Motor neuron (in vitro differentiated cells): ENCODE measurements at places on chromosomes 2 and 18.

DNA sequence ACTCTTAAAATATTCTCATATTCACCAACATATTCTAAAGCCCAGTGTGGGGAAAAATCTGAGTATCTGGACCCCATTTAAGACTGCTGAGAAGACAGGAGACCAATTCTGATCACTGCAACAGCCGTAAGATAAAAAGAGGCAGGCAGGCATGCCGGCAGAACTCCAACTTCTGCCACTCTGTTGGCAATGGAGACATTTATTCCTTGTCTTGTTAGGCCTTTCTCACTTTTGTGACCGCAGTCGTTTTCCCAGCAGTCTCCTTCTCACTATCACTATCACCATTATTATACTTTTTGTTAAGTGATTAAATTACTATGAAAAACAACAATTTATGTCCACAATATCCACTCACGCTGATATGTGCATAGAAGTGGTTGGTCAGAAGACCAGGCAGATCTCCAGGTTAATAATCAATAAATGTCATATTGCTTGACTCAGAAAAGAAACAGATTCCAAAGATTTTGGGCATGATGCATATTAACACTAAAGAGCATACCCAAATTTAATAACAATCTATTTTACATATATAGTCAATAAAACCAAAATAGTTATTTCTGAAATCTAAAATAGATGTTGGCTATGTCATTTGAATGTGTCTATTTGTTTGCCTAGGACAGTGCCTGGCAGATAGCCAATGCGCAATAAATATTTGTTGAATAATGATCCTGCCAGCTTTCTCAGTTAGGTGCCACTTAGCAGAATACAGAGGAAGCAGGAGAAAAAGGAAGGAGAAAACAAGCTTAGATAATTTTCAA, 38.2 kb downstream of the SESTD1 start:
- ATAC-seq = no peak

DNA sequence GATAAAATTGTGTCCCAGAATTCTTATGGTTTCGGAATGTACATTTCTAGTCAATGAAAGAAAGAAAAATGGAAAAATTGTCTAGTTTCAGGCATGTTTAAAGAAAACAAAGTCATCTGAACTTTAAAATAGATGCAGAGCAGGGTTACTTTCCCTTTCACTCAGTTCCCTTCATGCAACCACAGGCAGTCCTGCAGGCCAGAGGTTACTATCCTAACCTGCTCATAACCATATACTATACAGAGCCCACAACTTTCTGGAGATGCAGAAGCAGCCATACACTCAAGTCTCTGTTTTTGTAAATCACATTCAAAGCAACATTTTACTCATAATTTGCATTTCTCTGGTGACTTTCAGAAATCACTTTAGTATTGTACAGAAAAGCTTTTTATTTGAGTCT, 690.3 kb downstream of the MBD2 start:
- no peak for ATAC-seq

DNA sequence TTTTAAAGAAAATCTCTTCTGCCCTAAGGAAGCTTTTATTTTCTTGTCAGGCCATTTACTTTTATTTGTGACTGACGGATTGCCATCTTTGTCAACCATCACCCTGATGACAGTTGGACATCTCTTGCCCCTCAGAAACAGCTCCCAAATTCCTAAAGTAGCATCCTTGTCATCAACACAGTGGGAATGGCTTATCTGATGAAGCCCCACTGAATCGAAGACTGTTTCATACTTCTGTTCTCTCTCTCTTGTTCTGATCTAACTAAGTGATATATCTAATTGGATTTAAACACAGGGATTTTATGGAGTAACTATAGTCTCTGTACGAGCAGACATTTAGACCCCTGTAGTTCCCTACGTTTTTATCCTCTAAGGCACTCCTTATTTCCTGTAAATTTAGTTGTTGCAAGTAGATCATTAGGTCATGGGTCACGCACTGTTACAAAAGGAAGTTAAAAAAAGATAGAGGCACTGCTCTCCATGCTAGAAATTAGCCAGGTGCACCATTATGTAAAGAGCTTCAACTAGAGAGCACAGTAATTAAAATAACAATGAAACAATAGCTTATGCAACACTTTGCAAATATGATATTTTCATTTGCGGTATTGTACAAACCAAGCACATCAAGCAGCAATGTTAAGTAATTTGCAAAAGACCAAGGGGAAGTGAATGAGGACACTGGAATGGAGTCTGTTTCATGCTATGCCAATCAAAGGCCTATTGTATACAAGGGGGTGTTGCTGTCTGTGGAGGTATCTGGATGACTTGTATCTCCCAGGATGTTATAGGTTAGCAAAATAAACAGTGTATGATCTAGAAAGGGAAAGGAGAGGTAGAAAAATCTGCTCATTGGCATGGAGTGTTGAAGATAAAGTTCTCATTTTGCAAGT, 284.7 kb downstream of the LRRTM1 start:
- no peak for ATAC-seq

DNA sequence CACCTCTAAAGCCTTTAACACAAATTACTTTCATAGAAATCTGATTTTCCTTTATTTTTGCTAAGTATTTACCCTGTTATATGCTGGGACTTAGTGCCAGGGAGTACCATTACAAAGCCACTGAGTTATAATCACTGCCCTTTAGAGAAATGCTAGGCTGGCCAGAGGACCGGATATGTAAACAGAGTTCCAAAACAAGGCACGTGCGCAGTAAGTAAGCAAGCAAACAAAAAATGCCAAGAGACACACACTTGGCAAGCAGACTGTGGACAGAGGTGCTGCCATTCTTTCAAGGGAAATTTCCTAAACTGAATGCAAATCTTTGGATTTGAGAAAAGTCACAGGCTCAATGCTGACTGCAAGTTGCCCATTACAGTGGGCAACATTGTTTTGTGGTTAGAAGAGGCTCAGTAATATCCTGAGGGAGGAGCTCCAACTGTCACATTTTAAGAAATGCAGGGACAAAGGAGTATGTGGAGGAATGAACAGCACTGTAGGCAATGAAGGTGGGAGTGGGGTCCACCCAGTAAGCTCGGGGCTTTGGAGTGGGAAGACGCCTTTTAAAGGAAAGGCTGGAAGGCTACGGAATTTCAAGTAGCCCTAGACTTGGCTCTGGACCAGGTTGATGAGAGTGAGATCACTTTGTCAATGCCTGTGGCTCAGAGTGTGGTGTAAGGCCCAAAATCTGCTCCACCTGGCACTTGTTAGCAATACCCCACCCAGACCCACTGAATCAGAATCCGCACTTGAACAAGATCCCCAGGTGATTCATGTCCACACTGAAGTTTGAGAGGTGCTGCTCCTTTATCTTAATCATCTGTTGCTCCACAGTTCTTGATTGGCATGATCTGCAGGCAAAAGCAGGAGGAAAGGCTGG, 2.1 kb upstream of the PARD6G start:
- no peak for ATAC-seq

DNA sequence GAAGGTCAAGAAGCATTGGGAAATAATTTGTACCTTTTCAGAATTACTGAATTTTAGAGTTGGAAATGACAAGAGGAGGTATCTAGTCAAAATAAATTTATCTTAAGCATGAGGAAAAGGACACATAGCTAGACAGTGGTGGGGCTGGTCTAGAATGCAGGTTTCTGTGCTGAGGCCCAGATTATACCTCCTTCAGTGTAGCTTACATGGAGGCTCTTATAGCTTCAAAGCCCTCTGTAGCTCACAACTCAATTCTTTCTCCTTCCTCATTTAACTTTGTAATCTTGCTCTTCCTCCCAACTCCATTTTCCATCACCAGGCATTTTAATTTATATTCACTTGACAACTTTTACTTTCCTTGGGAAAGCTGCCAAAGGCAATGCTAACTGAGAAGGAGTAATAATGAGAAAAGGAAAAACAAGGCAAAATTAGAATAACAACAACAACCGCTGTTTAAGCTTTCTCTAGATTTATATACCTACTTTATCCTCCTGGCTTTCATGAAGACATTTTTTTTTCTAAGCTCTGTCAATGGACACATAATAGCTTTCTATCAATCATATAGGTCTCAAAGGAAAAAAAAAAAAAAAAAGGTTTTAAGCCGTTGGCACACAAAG, 58.5 kb downstream of the CLHC1 start:
- no peak for ATAC-seq

DNA sequence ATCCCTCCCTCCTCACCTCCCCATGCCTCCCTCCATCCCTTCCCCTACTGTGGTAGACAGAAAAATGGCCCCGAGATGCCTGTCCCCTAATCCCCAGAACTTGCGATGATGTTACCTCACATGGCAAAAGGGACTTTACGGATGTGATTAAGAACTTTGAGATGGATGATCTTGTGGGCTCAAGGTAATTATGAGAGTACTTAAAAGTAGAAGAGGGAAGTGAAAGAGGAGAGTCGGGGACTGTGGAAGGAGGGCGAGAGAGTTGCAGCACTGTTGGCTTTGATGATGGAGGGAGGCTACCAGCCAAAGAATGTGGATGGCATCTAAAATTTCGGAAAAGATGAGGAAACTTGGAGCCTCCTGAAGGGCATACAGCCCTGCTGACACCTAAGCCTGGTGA, 66.5 kb downstream of the AGAP1 start:
- no peak for ATAC-seq

DNA sequence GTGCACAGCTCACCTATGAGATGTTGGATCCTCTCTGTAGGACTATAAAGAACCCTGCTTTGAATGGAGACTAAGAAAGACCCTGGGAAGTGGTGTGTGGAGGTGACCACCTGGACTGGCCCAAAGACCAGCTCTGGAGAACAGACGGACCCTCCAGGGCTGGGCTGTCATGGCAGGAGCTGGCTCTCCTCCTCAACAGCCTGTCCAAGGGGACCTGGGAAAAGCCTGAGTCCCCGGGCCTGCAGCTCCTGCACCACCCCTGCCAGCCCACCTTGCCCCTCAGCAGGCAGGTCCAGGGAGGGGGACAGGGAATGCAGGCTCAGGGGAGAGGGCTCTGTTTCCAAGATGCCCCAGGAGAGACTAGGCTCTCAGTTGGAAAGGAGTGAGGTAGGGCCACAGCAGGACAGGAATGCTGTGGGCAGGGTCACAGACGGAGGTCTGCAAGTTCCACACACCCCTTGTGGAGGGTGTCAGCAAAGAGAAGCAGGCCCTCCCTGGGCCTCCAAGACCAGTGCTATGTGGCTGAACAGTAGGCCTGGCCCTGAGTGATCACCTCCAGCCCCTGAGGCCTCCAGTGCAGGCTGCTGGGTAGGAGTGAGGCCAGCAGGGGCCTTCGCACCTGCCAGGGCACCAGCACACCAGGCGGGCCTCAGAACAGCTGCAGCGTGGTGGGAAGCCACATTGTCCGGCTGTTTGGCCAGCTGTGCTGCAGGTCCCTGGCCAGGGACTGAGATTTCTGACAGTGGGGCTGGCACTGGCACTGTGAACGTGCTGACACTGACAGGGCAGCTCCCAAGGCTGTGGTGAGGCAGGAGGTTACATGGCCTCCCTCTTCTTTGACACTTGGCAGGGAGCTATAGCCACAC, 86.4 kb upstream of the OTOS start:
- ATAC-seq = no peak

GRCh38 chr2:30481323-30481800, 34.3 kb downstream of the LCLAT1 start:
- ATAC-seq = no peak

GRCh38 chr18:23331091-23331920, 121.8 kb upstream of the RIOK3 start:
- no peak for ATAC-seq

- no peak for ATAC-seq
These were observed 31.2 kb downstream of the FTCDNL1 start for GRCh38 chr2:199819746-199820145.

DNA sequence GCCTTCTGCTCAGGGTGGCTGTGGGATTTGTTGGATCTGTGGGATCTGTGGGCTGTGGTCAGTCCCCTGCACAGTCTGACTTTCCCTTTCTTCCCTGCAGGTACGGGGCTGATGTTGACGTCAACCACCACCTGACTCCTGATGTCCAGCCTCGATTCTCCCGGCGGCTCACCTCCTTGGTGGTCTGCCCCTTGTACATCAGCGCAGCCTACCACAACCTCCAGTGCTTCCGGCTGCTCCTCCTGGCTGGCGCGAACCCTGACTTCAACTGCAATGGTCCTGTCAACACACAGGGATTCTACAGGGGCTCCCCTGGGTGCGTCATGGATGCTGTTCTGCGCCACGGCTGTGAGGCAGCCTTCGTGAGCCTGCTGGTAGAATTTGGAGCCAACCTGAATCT, 17.5 kb downstream of the ASB1 start:
- ATAC-seq = no peak

DNA sequence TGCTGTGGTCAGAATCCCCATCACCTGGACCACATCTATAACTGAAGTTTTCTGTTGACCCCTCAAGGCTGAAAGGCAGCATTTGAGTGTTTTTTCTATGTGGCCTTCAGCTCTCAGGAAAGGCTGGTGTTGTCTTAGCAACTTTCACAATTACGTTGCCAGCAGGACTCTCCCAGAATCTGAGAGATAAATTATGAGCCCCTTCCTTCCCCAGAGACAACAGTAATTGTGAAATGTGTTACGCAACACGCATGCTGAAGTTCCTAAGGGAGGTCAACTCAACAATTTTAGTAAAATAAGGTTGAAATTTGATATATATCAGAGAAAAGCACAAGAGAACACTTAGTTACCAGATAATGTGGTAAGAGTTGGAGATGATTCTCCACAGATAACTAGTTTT, 216.5 kb upstream of the SLC8A1 start:
- peak; percentile 29 for ATAC-seq

DNA sequence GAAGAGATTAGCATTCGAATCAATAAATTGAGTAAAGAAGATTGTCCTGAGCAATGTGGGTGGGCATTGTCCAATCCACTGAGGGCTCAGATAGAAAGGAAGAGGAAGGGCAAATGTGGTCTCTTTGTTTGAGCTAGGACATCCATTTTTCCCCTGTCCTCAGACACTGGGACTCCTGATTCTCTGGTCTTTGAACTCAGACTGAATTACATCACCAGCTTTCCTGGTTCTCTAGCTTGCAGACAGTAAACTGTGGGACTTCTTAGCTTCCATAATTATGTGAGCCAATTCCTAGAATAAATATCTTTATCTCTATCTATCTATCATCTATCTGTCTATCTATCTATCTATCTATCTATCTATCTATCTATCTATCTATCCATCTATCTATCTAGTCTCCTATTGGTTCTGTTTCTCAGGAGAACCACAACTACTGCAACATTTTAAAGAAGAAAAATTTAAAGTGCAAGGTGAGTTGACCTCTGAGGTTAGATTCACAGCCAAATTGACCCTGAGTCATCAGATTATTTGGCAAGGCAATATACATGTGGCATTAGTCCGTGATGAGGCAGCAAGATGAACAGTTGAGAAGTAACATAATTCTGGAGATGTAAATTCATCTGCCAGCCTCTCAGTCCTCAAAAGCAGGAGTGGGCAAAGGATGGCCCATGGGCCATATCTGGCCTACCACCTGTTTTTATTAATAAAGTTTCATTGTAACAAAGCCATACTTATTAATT, 191.4 kb downstream of the PDE11A start:
- ATAC-seq = no peak

- no peak for ATAC-seq
These were observed 249.9 kb downstream of the CALCRL start for GRCh38 chr2:187198136-187198535.

DNA sequence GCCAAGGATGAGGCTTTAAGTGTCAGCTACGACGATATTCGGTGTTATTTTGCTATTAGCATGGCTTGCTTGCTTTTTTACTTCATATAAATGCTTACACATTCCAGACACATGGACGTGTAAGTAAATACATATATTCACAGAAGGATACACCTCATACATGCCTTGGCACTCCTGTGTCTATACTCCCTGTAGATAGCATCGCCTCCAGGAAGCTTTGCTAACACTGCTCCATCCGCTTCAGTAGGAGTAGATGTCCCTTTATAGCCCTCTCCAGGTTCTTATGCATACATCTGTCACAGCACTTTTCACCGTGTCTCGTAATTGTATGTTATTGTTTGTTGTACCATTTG, 27.5 kb upstream of the KCTD1 start:
- peak; percentile 15 for ATAC-seq

GRCh38 chr2:179749210-179749609, 112.2 kb downstream of the ZNF385B start:
- no peak for ATAC-seq
